Mesothelial cell of epicardium (in vitro differentiated cells): ENCODE measurements at places on chromosomes 13 and 19. TPM values are rescaled to one million over a fixed set of nuclear protein-coding genes. Genes with fewer than 3 reads are reported as not detected.
A peak's percentile ranks its signal among the peaks of the same experiment; 100 is the strongest.

GRCh38 chr13:29577136-29578051 lies 18.1 kb downstream of the SLC7A1 start:
- H3K4me3 ChIP-seq, result no peak overlapping the region
- no peak overlapping the region for H3K27ac ChIP-seq
- H3K4me1 ChIP-seq, result no peaks in the 10 kb centered on the region

DNA sequence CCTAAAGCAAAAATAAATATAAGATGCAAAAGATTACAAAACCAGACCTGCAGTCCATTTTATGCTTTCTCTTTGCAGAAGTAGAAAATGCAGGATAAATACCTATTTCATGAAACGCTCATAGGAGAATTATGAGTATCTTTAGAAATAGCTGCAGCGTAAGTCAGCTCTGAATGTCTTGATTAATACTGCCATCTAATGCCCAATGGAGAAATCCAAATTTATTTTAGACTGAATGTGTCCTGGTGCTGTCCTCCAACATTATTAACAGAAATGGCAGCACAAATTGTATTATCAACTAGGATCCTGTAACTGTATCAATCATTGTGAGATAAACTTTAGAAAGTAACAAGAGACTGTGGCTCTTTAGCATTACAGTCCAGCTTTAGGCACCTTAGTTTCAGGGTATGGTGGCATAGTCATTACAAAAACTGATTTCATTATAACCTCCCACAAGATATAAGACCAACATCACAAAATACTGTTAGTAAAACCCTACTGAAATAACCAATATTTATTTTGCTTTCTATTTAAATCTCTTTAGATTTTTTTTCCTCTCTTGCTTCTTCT lies 162.1 kb upstream of the MIR17HG start:
- H3K27me3 ChIP-seq, result no peaks in the 10 kb centered on the region
- H3K36me3 ChIP-seq, result no peaks in the 10 kb centered on the region
- H3K4me3 ChIP-seq, result no peak overlapping the region

- peak overlapping the region; percentile 55 for H3K4me3 ChIP-seq
- no peak overlapping the region for H3K27ac ChIP-seq
- peaks cover 2% of the 10 kb centered on the region for H3K4me1 ChIP-seq
- DNase-seq, result peak; percentile 48
Measured at GRCh38 chr13:41458187-41458760, 924 bp downstream of the RGCC start.

DNA sequence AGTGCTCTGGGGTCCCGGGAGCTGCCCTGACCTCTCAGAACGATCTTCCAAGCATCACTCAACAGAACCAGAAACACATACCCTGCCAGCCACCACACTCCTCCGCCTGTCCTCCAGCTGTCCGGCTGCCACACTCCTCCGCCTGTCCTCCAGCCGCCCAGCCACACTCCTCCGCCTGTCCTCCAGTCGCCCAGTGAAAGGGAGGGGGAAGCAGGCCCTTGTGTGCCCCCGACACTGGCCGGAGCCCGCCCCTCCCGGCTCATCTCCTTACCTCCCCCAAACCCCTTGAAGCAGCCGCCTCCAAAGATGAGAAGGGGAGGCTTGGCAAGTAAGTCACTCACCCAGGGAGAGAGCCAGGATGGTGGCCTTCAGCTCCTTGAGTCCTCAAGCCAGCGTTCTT lies 40.2 kb downstream of the STK24 start:
- H3K4me3 ChIP-seq, result no peak overlapping the region
- H3K27ac ChIP-seq, result peak overlapping the region; percentile 47
- H3K27me3 ChIP-seq, result no peaks in the 10 kb centered on the region
- DNase-seq, result no peak

LRP3 gene
- total RNA-seq, result 28.3 to 34.1 TPM (median 29.5 TPM) in 3 replicates

IZUMO2 gene
- total RNA-seq, result not detected in 3 replicates
